ENCODE measurements at places on chromosomes 5 and 9. TPM values are rescaled to one million over a fixed set of nuclear protein-coding genes. Genes with fewer than 3 reads are reported as not detected.

- DNase-seq = peak; percentile 72
These were observed 293.8 kb downstream of the CWC27 start for GRCh38 chr5:65062469-65063083.

DNA sequence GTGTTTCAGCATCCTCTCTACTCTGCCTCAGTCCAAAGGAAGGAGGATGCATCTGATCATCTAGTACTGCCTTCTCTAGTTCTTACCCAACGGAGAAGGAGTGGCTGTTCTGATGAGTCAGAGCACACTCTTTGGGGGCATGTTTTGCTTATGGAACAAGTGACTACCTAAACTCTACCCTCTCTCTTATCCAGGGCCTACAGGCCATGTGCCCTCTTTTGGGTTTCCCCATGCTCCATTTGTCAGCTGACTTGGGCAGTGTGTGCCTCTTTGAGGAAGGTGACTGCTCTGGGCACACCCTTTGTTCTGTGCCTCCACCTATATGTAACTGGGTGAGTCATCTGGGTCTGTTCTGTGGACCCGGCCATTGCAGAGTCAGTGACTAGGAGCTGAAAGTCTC is 89.6 kb upstream of the BNC2 start:
- DNase-seq = peak; percentile 29

- peak; percentile 84 for DNase-seq
These were observed 17.8 kb upstream of the DPM2 start for GRCh38 chr9:127955294-127956015.

DNA sequence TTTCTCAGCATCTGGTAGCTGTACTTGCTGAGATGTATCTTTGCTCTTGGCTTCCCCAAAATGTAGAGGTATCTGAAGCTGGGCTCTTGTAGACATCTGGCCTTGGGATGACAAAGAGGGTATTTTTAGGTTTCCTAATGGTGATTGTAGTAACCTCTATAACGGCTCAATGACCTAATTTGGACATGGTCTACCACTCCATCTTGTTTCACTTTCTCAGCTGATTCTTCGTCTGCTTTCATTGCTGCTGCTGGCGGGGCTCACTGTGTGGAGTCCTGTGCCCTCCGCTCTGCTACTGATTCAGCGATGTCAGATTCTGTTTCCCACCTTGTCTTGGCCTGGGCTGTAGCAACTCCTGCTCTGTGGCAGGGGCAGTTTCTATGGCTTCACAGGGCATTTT is 12.7 kb upstream of the MARCHF11 start:
- no peak for DNase-seq

The NTNG2 gene
- total RNA-seq = 2.0 TPM

DNA sequence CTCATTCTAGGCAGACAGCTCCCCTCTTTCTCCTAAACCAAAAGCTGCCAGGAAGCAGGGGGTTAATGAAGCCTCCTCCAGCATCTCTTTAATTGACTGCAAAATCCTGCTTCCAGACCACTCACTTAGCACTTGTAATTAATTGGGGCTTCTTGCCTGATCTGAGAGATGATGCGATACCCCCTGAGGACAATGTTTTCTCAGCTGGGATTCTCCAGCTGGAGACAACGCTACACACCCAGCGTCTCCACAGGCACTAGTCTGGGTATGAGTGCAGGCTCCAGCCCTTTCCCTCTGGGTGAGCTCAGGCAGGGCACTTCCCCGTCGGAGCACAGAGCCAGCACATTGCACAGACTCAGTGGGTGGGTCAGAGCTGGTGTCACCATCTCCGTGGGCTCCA is 16.1 kb downstream of the CPLX2 start:
- DNase-seq = no peak

GRCh38 chr9:70385426-70385825 is 29.0 kb downstream of the KLF9 start:
- DNase-seq = no peak

The SLC25A25 gene
- total RNA-seq = 13.0 TPM

- no peak for DNase-seq
These were observed 9.0 kb upstream of the RFX3 start for GRCh38 chr9:3534614-3535404.

The GDF9 gene
- total RNA-seq = 0.61 TPM
